ENCODE measurements at places on chromosomes 4 and X.

DNA sequence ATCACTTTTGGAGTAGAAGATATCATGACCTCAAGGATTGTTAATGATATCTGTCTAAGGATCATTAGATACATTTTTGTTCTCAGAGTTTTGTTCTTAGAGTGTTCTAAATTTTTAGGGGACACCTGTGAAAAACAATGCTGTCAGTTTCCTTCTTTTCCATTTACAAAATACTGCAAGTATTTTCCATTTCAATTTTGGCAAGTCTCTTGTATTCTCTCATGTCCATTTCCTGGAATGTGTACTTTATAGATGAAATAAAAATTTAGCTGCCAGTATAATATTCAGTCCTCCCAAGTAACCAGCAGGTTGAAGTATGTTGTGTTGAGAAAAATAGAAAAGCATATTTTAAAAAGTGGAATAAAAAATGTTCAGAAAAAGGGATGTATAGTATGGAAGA, 117.9 kb upstream of the HPGD start:
- no peak for DNase-seq

DNA sequence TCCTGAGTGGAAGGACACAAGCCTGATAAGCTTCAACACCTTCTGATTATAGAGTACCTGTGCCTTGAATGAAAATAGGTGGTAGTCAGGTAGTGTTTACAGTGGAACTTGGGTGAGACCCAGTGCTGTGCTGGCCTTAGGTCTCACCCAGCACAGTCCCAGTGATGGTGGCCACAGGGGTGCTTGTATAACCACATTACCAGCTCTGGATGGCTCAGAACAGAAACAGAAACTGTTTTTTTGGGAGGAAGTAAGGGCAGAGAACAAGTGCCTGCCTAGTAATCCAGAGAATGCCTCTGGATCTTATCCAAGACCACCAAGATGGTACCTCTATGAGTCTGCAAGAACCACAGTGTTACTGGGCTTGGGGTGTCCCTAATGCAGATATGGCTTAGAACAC, 171.5 kb upstream of the DIPK2B start:
- DNase-seq, result no peak

DNA sequence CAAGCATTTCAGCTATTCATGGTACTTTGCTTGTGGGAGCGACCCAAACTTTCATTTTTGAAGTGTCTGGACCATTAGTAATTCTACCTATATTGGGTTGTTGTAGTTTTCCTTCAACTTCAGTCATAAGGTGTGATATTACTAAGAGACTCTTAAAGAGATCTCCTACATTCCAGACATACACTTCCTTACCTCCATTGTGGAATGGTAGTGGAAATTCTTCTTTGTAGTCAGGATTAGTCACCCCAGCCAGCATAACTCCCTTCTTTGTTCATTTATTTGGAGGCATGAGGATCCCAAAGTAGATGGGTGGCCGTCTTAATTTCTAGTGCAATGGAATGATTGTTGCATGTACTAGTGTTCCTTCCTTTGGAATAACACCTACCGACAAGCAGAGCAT, 991.4 kb downstream of the ARAP2 start:
- no peak for DNase-seq

DNA sequence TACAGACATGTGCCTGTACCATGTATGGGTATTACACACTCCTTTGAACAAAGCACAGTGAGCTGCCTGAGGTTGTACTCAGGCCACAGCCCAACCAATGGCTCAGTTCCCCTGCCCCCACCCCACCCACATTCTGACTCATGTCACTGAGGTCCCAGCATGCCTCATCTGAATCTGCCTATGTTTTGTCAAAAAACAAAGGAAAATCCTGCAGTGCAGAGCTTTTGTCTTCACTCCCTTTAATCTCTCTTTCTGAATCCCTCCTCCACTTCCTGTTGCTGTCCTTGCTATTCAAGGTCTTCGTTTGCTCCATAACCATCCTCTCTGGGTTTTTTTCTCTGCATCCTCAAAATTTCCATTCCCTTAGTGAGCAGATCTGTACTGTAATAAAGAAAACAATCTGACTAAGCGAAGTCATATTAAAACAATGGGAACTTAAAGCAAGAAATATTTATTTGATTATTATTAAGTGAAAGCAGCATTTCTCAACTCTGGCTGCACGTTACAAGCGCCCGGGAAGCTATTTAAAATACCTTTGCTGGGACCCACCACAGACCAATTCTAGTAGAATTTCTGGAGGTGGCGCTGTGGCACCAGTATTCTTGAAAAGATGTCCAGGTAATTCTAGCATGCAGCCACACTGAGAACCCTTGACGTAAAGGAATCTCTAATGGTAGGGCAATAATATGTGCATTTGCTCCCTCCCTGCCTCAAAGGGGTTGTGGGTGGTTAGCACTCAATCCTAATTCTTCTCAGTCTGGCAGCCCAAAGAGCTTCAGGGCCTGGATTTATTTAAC, 8.7 kb downstream of the GUCY2F start:
- DNase-seq, result peak; percentile 2

DNA sequence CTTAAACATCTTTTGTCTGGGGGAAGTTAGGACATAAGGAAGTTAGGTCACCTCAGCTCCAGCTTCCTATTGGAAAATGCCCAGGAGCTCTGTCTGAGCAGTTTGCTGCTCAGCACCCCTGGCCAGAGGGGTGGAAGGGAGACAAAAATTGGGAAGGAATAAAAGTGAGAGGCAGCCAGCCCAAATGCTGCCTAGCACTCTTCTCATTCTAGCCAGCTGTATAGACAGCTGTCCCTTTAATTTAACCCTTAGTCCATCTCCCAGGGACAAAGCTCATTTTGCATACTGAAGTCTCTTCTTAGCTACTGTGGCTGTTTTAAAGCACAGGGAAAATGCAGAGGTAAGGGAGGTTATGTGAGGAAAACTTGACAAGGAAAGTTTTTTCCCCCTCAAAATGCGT, 89.5 kb upstream of the CITED1 start:
- DNase-seq, result no peak

- no peak for DNase-seq
Observed at GRCh38 chrX:65751519-65751918, 84.1 kb downstream of the MSN start.

DNA sequence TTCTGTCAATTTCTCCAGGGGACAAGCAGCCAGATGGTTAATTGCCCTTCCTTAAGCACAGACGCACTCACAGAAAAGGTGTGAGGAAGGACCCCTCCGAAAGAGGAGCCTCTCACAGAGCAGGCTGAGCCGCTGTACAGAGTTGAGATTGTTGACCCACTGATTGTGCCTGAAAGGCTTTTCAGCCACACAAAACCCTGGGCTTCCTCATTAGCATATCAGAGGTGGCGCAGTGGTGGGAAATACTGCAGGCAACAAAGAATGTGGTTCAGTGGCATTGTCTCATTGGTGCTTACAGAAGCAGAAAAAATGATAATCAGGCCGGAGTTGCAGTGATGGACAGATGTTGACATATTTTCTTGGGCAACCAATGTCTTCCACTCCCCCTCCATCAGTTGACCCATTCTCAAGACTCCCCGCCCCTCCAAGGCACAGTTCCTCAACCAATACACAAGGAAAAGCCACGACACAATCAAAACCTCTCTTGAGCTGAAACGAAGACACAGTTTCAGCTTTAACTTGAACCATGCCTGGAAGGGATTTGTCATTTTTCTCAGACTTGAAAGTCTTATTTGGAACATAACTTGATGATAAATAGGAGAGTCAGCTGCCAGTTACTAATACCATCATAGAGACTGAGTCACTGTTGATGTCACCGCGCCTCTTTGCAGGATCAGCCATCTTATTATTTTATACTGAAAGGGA, 53.1 kb downstream of the ATXN3L start:
- no peak for DNase-seq

DNA sequence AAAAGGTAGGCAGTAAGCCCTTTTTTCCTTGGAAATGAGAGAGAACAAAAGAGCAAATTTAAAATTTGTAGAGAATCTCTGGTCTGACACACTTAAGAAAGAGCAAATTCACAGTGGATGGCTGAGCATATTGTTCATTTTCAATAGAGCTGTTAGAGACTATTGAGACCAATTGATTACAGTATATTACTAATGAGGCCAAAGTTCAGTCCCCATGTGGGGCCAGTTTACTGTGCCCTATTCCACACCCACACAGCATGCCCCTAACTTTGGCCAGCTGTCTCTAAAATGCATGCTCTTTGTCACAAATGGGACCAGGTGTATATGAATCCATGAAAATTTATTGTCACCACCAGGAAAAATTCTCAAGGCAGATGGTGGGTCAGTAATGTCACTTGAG, 470.5 kb downstream of the PCDH7 start:
- DNase-seq, result no peak

DNA sequence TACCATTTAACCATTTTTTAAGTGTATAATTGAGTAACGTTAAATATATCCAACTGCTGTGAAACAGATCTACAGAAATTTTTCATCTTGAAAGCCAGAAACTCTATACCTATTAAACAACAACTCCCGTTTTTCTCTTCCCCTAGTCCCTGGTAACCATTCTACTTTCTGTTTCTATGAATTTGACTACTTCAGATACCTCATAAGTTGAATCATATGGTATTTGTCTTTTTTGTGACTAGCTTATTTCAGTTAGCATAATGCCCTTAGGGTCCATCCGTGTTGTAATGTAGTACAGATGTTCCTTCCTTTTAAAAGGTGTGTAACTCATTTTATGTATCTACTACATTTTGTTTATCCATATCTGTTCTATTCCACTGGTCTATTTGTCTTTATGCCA, 48.7 kb downstream of the STAG2 start:
- DNase-seq, result no peak

GRCh38 chrX:16251782-16252181, 84.5 kb downstream of the MAGEB17 start:
- DNase-seq, result no peak

DNA sequence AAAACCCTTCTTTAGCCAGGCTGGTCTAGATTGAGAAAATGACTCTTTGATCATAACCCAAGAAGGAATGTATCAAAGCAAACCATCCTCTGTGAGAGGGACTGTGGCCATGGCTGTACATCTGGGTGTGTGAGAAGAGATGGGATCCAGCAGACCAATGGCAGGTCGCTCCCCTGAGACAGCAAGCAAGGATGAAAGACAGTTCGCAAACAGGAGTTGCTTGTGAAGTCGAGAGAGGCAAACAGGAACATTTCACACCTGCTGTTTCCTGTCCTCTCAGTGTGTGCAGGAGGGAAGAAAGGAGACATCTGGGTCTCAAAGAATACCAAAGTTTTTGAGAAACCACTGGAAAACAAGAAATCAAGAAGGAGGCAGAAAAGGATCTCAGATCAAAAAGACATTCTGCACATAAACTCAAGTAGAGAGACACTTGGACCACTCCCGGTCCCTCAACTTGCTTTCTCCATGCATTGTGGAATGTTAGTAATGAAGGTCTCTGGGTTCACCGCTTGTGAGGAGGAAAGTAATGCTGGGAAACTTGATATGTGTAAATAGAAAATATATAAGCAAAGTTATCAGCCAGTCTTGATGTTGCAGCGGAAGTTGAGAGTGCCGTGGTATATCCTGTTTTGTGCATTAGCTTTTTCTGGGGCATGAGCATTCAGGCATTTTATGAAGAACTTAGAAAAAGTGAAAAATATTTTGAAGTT, 327.5 kb downstream of the BMPR1B start:
- no peak for DNase-seq
